CD4-positive, alpha-beta T cell treated with Interleukin-17A for 1 hour (primary cell): ENCODE measurements at places on chromosomes 3 and 15.

DNA sequence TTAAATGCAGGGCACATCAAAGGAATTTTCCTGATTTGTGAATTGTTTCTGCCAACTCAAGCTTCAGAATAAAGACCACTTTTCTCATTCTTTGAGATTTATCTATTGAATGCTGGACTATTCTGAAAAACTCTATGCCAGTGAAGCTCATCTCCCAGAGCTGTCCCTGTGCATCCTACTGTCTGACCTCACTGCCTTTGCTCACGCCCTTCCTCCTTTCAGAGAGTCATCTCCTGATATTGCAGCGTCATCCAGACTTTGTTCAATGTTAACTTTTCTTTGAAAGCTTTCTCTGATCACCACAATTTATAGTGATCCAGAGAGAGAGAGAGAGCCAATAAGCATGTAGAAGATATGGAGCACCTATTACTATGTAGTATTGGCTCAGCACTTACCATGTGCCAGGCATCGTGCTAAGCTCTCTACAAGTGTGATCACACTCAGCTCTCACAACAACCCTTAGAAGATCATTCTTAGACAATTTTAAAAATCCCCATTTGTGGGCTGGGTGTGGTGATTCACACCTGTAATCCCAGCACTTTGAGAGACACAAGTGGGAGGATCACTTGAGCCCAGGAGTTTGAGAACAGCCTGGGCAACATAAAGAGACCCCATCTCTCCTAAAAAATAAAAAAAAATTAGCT lies 30.2 kb upstream of the TLE3 start:
- no peak for DNase-seq

- no peak for DNase-seq
These were observed 37.3 kb downstream of the THSD4 start for GRCh38 chr15:71152542-71152941.

- DNase-seq, result no peak
These were observed 5.9 kb downstream of the FGD5 start for GRCh38 chr3:14824646-14825045.

GRCh38 chr3:43104660-43105595 lies 951 bp downstream of the POMGNT2 start:
- DNase-seq, result no peak

GRCh38 chr3:128006061-128007032 lies 45.9 kb upstream of the SEC61A1 start:
- DNase-seq, result no peak

GRCh38 chr3:57896691-57897090 lies 111.5 kb upstream of the FLNB start:
- DNase-seq, result no peak

- DNase-seq, result no peak
These were observed 16.4 kb upstream of the BNC1 start for GRCh38 chr15:83300826-83301225.

GRCh38 chr3:172289583-172289982 lies 158.7 kb downstream of the GHSR start:
- no peak for DNase-seq

- DNase-seq, result no peak
These were observed 106.8 kb downstream of the BBX start for GRCh38 chr3:107629566-107629965.

DNA sequence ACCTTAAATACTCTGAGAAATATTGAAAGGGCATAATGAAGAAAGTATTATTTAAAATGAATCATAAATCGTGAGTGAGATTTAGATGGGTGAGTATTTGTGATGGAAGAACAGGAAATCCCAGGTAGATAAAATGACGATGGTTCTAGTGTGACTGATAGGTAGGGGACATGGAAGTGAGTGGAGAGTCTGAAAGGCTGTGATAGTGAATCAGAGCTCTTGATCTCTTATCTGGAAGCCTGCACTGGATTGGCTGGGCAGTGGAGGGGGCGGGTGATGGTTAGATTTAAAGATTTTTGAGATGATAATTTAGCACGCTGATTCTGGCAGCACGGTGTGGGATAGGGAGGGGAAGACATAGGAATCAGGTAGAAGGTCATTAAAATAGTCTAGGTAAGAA lies 20.1 kb downstream of the HGD start:
- no peak for DNase-seq

GRCh38 chr3:64888840-64889392 lies 201.1 kb upstream of the ADAMTS9 start:
- DNase-seq, result no peak

DNA sequence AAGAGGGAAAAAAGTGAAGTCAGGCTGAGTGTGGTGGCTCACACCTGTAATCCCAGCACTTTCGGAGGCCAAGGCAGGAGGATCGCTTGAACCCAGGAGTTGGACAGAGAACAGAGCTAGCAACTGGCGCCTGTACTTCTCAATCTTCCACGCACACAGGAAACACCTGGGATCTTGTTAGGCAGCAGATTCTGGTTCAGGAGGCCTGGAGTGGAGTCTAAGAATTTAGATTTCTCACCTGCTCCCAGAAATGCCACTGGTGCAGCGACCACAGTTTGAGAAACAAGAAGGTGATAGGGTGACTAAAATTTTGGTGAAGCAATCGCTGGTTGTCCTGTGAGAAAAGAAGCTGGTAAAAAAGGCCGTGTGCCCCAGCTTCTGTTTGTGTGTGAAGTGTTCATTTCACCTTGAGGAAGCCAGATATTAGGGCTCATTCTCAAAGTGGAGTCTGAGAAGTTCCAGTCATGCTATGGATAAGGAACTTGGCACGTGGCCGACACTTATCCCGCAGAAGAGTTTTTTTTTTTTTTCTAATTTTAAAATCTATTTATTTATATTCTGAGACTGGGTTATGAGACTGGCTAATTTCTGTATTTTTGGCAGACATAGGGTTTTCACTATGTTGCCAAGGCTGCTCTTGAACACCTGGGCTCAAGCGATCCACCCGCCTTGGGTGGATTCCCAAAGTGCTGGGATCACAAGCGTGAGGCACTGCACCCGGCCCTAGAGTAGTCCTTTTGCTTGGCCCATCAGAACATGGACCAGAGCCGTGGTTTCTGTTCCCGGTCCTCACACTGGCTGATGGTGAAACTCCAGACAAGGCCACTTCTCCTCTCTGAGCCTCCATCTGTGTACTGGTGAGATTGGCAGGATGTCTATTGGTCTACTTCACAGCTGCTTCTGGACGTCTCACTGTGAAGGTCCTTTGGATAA lies 324.6 kb upstream of the PROK2 start:
- peak; percentile 3 for DNase-seq

- no peak for DNase-seq
These were observed 148.9 kb downstream of the GREM1 start for GRCh38 chr15:32866454-32867312.

GRCh38 chr3:182902236-182902635 lies 78.1 kb downstream of the DCUN1D1 start:
- DNase-seq, result no peak

- peak; percentile 82 for DNase-seq
These were observed at the start of gene CCDC71 for GRCh38 chr3:49165771-49166751. CCDC71 (minus strand) TSS chr3:49166331; CDS start chr3:49164208, 2,123 bp downstream.

DNA sequence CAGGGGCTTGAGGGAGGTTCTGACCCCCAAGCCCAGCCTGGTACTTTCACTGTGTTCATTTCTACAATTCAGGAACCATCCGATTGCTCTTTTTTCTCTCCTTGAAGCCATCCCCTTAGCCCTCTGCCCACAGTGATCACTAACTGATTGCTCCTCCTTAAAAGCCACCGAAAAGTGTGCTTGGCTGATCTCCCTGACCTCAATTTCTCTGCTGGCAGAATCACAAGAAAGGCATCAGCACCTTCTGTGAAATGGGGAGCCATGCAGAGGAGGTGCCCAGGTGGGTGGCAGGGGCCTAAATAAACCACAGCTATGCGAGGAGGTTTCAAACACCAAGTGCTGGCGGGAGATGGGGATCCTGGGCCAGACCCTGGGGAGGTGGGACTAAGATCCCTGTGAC lies 56.2 kb downstream of the SRGAP3 start:
- DNase-seq, result no peak

GRCh38 chr3:116005404-116005803 lies 382.1 kb downstream of the GAP43 start:
- no peak for DNase-seq

GRCh38 chr15:67101911-67102598 lies 36.7 kb downstream of the SMAD3 start:
- DNase-seq, result peak; percentile 84

GRCh38 chr3:143084856-143085731 lies 34.5 kb upstream of the CHST2 start:
- peak; percentile 10 for DNase-seq

- no peak for DNase-seq
These were observed 43.0 kb upstream of the SPATA12 start for GRCh38 chr3:57017459-57017845.

GRCh38 chr3:187197335-187197649 lies at the start of gene RTP1:
RTP1 (plus strand) TSS chr3:187197486; CDS start chr3:187197516, 30 bp downstream.
- DNase-seq, result no peak

DNA sequence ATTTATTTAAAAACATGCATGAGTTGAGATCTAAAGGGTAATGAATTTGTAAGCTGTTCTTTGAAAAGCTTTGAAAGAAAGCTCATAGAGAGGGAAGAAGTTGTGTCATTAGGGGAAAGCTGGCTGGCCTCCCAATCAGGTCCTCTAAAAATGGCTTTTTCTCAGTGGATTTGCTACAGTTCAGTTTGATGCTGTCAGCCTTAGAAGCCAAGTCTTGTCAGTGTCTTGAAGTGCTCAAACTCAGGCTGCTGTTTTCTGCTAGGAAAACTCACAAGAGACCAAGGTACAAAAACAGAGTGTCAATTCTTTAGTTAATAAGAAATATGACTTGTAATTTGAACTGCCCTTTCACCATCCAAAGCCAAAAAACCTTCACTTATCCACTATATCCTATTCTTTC lies 243.8 kb downstream of the OTOL1 start:
- no peak for DNase-seq

- DNase-seq, result no peak
These were observed 42.9 kb upstream of the ZNF710 start for GRCh38 chr15:89958107-89958805.

DNA sequence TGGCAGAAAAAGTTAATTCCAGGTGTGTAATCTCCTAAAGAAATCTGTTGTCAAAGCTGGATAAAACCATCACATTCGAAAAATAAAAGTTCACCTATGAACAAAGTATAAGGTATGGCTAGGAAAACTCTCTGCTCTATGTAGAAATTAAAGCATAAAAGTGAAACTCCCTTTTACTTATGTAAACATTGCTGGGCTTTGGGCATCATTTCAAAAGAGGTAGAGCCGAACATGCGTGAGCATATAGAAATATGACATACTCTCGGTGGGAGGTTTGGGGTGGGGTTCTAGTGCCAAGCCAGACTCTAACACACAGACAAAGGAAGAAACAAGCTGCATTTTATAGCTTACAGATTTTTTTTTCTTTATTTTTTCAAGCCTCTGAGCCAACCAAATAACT lies 306.8 kb upstream of the ATP11B start:
- DNase-seq, result no peak

GRCh38 chr3:106063909-106064308 lies 195.1 kb upstream of the CBLB start:
- no peak for DNase-seq

- DNase-seq, result no peak
These were observed 175.3 kb downstream of the ABHD5 start for GRCh38 chr3:43865887-43866528.

DNA sequence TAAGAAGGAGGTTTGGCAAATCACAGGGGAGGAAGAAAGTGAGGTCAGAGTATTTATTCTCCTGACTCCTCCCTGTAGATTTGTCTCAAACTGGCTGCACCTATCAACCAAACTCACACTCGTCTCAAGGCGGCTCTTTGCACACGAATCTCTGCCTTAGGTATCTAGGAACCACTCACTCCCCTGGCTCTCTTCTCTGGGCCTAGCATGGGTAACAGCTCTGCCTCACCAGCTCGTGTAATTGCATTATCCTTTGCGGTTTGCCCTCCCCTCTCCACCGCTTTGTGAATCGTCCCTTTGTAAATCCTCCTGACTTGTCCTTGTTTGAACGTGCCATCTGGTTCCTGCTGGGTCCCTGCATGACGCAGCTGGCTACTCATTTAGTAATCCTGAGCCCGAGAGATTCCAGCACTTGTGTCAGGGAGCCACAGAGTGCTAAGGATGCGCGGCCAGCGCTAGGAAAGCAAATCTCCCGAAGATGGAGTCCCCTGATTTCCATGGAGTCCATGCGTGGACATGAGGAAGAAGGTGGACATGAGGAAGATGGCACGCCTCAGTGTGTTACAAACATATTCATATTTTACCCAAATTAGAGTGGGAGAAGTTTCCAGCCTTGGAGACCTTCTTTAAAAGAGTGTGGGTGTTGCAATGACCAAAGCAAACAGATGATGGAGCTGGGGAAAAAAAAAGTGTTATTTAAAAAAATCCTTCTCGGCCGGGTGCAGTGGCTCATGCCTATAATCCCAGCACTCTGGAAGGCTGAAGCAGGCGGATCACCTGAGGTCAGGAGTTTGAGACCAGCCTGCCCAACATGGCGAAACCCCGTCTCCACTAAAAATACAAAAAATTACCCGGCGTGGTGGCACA lies 26.7 kb downstream of the NRROS start:
- no peak for DNase-seq

GRCh38 chr3:71300951-71301393 lies 282.6 kb downstream of the FOXP1 start:
- DNase-seq, result no peak

- no peak for DNase-seq
These were observed 949 bp upstream of the MITF start for GRCh38 chr3:69738315-69738714.

- DNase-seq, result no peak
These were observed 878.8 kb downstream of the NAALADL2 start for GRCh38 chr3:175737646-175738572.

GRCh38 chr3:151283387-151283786 lies 5.0 kb upstream of the P2RY14 start:
- no peak for DNase-seq

GRCh38 chr3:121998030-121998580 lies 23.9 kb downstream of the ILDR1 start:
- DNase-seq, result peak; percentile 14

GRCh38 chr15:55586808-55587207 lies 1.3 kb downstream of the PYGO1 start:
- DNase-seq, result no peak

DNA sequence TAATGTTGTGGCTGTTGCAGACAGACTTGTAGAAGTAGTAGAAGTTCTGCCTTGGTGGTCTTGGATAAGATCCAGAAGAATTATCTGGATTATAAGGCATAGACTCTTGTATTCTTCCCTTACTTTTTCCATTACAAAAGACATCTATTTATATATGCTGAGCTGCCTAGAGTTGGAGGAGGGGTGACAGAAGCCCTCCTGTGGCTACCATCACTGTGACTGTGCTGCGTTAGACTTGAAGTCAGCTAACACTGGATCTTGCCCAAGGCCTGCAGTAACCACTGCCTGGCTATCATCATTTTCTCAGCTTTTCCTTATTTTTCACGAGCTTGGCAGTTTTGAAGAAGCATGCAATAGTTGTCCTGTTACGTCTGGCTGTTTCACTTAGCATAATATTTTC lies 684.8 kb upstream of the BCHE start:
- no peak for DNase-seq

DNA sequence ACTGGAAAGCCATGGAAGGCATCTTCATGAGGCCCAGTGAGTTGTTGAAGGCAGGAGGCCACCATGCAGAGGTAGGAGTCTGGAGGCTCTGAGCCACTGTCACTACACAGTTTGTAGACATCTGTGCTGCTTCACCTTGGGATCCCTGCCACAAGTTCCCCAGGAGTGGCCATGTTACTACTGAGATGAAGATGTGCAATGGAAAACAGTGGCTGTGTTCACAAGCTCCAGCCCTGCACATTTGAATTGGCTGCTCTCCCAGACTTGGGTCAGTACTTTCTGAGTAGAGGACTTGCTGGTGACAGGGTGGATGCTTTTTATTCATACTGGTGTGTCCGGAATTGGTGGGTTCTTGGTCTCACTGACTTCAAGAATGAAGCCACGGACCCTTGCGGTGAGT lies 86.9 kb upstream of the C15orf39 start:
- no peak for DNase-seq

- no peak for DNase-seq
These were observed 33.4 kb upstream of the STRIT1 start for GRCh38 chr3:155326901-155327300.
